ENCODE measurements at places on chromosomes 1 and 21.

- no peak for DNase-seq
Observed at GRCh38 chr21:41593051-41593759, 85.2 kb upstream of the TMPRSS2 start.

- DNase-seq: no peak
Observed at GRCh38 chr1:18661404-18662285, 31.0 kb downstream of the PAX7 start.

- DNase-seq: no peak
Observed at GRCh38 chr1:40199126-40199525, 37.9 kb downstream of the RLF start.

DNA sequence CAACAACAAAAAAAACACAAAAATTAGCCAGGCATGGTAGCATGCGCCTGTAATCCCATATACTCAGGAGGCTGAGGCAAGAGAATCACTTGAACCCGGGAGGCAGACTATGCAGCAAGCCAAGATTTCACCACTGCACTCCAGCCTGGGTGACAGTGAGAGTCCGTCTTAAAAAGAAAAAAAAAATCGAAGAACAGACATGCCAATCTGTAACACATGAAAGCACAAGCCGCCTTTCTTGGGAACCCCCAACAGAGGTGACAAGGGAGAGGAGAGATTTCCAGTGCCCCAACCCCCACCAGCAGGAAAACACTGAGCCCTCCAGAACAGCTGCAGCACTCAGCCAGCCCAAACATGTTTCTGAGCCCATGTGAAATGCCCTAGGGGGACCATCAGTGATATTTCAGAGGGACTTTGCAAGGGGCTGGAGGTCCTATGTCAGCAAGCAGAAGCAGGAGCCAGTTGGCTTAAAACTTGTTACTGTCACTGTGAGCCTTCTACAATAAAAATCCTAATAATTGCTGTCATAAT is 14.2 kb upstream of the EFNA1 start:
- no peak for DNase-seq

GRCh38 chr1:204889681-204890383 is 19.2 kb downstream of the NFASC start:
- no peak for DNase-seq

DNA sequence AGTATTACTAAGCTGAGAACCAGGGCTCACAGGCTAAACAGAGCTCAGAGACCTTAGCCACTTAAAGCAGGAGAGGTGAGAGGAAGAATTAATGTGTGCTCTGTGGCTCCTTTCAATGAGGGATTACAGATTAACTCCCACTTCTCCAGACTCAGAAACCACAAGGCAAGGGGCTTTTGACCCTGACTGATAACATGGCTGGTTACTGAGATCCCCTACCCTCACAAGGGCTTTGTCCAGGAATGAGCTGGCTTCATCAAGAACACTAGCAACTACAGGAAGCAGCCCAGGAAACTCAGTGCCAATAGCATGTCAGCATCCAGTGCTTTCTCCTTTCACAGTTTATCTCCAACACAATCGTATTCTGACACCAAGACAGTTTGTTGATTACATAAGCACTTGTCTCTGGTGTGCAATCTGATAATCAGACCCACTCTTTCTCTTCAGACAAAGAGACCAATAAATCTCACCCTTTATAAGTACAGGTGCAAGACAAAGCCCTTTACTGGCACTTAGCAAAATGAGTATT is 38.8 kb downstream of the ERI3 start:
- no peak for DNase-seq

DNA sequence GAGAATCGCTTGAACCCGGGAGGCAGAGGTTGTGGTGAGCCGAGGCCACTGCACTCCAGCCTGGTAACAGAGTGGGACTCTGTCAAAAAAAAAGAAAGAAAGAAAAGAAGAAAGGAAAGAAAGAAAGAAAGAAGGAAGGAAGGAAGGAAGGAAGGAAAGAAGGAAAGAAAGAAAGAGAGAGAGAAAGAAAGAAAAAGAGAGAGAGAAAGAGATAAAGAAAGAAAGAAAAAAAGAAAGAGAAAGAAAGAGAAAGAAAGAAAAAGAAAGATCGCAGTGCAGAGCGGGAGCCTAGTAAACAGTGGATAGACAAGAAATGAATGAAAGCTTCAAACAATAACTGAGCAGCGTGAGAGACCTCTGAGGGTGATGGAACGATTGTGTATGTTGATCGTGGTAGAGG is 20.6 kb upstream of the GRHL3 start:
- DNase-seq: no peak

GRCh38 chr1:3541465-3541864 is 69.8 kb downstream of the MEGF6 start:
- no peak for DNase-seq

DNA sequence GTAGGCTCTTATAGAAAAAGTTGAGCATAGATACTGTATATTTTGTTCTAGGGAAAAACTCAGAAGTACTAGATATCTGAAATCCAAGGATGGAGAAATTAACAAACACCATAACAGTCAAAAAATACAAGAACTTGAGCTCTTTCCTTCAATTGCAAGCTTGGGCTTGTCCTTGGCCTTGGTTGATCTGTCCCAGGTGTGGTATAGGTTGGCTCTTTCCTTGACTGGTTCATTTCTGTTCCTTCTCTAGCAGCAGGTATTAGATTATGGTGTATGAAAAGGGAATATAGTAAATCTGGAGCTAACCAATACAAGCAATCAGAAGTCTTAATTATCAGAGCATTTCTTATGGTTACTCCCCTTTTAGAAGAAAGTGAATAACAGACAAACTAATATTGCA is 198.6 kb downstream of the GPATCH2 start:
- no peak for DNase-seq

GRCh38 chr1:60277269-60277668 is 203.7 kb upstream of the C1orf87 start:
- DNase-seq: no peak

GRCh38 chr21:30268608-30269197 is 14.0 kb downstream of the KRTAP24-1 start:
- DNase-seq: no peak

GRCh38 chr1:38173848-38174247 is 127.3 kb upstream of the POU3F1 start:
- no peak for DNase-seq

All from T-helper 2 cell (primary cell).